ENCODE measurements at places on chromosomes 3 and 15.
A peak's percentile ranks its signal among the peaks of the same experiment; 100 is the strongest.

GRCh38 chr15:47296881-47297280 is 420.4 kb upstream of the SEMA6D start:
- DNase-seq = no peak

DNA sequence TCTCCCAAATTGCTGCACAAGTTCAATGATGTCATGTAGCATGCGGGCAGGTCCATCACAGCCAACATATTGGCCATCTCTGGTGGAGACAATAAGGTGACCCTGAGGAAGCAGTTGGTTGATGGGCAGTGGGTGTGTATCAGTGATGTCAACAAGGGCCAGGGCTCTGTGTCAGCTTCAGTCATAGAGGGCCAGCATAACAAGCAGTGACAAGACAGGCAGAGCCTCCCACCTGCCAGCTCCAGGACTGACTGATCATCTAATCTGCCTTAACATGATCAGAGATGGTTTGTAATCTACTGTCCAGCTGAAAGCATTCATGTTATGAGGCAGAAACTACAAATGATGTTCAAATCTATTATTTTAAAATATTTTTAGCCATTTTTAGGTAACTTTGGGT is 62.3 kb downstream of the GLB1 start:
- no peak for DNase-seq

- no peak for DNase-seq
Observed at GRCh38 chr3:65963787-65964677, 74.7 kb downstream of the MAGI1 start.

- peak; percentile 61 for DNase-seq
Observed at GRCh38 chr3:117355566-117355965, 646.0 kb downstream of the TUSC7 start.

DNA sequence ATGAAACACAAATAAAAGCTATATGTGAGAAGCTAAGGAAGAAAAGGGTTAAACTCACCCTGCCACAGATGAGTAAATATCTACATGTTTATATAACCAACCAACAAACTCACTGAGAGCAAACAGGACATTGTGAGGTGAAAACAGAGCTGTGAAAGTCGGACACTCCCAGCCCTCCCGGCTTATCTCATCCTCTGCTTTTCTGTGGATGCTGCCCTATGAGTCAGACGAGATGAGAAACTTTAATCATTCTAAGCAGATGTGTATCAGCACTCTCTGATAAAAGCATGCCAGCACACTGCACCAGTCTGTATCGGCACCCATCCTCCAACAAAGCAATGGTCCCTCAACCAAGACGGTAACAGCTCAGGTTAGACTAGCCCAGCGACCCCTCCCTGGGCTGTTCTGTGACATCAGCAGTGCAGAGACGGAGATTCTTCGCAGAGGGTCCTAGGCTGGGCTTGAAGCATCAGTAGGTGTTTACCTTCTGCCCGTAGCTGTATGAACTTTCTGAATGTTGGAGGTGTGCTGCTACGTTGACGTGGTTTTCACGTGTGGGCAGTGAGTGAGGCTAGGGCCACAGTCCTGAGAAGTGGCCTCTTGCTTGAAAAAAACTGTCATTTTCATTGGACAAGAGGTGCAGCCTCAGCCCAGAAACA is 119.8 kb upstream of the ALDH1A3 start:
- no peak for DNase-seq

DNA sequence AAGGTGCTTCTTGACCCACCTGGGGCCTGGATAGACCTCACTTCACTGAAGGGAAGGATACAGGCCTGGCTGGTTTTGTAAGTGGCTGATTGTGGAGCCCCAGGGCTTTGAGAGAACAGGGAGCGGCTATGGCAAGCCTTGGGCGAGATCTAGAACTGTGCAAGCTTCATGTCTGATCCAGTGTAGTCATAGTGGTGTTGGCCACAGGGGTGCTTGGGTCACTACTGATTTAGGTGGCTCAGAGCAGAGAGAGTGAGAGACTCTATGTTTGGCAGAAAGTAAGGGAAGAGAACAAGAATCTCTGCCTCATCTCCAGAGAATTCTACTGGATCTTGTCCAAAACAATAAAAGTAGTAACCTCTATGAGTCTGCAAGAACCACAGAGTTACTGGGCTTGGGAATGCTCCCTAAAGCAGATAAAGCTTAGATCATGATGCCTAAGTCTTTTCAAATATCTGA is 394.2 kb upstream of the EPHA3 start:
- no peak for DNase-seq

Measured in HEK293T (cell line).